ENCODE measurements at places on chromosomes 1 and 21. TPM values are rescaled to one million over a fixed set of nuclear protein-coding genes. Genes with fewer than 3 reads are reported as not detected.

DNA sequence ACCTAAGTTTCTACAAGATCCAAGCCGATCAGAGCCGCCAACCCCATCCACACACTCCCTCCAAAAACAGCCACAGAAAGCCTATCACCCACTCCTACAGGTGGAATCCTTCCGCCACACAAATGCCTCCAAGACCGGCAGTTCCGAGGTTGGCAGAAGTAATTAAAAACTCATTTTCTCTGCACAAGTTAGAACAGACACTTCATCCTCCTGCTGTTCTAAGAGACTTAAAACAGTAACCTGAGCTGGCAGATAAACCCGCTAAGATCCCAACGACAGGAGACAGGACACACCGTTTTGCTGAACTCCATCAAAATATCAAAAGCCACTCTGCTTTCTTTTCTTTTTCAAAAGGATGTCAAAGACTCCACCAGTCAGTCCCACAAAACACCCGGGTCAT, 2.8 kb downstream of the SSBP3 start:
- DNase-seq = no peak

DNA sequence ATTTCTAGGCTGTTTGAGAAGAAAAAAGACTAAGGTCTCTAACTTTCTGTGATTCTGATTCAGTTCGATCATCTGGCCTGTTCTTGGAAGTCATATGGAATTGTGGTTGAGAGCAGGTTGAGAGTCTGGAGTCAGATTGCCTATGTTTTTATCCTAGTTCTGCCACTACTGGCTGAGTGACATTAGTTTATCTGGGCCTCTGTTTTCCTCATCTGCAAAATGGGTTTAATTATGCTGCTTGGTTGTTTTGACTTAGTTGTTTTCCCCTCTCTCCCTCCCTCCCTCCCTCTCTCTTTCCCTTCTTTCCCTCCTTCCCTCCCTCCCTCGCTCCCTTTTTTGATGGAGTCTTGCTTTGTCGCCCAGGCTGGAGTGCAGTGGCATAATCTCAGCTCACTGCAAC, 6.2 kb downstream of the MACF1 start:
- DNase-seq = no peak

DNA sequence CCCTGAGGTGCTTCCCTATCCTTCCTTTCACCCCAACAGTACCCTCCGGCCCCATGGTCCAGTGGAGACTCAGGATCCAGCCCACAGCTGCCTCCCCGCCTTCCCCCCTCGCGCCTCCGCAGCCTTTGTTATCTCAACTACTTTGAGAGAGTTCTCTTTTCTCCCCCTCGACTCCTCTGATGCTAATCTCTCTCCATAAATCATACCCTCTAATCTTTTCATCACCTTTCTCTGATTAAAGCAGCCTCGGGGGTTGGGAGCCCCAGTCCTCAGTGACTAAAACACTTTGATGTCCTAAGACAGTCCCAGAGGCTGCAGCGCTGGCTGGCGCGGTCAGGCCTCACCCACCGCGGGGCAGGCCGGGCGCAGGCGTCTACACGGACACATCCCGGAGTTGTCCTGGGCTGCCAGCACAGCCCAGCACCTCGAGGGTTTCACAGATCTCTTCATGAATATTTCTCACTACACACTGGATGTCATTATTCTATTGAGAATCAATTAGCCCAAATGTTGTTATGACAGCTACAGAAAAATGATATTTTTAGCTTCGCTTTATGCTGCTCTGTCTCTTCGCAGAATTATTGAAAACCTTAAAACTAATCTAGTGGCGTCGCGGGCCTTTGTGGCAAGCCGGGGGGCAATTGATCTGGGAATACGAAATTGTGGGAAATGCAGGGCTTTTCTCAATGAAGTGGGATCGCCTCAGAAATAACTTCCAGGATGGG, 289.5 kb downstream of the RRAGC start:
- DNase-seq = no peak

Gene LEFTY2
- total RNA-seq = 6.2 TPM

Gene TRAPPC10
- total RNA-seq = 45.9 TPM
